NCI-H748 treated with DMSO at 0.1 percent for 48 hours (cell line): ENCODE measurements at places on chromosomes 3 and 15.

- DNase-seq: no peak
These were observed 166.9 kb downstream of the ABHD5 start for GRCh38 chr3:43857361-43858293.

DNA sequence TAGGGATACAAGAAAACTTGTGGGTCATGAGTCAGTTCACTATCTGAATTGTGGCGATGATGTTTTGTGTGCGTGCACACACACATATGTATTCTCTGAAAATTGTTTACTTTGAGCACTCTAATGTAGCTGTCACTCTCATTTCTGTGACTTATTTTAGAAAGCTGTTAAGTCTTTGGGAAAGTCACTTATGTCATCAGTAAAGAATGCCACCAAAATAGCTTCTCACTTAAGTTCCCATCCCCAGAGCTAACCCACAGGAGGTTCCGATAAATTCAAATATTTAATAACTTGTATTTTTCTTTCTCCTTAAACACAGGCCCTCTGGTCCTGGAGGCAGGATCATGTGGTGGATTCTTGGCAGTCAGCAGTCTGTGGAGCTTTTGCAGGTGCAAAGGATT is 138.3 kb downstream of the LRIG1 start:
- DNase-seq: no peak

- no peak for DNase-seq
These were observed 432.0 kb upstream of the TBL1XR1 start for GRCh38 chr3:177629276-177629675.

DNA sequence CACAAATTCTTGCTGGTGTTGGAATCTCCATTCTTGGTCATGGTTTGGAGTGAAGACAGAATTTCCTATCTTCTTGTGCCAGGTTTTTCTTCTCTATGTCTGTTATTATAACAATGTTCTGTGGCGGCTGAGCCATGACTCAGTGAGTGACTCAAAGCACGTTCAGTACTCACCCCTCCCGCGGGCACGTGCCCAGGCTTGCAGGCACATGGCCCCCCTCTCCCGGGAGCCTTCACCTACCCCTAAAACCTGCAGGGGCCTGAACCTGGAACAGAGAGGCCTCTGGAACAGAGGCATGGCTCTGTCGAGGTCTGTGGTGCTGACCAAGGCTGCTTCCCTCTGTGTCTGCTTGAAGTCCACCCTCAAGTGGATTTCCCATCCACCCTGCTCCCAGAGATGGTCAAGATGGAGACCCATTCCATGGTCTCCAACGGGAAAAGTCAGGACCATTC is 27.6 kb downstream of the PLXNB1 start:
- DNase-seq: no peak

- no peak for DNase-seq
These were observed 556.0 kb downstream of the OTOL1 start for GRCh38 chr3:162052636-162053035.

GRCh38 chr15:35673093-35673684 is 127.2 kb upstream of the DPH6 start:
- DNase-seq: no peak

DNA sequence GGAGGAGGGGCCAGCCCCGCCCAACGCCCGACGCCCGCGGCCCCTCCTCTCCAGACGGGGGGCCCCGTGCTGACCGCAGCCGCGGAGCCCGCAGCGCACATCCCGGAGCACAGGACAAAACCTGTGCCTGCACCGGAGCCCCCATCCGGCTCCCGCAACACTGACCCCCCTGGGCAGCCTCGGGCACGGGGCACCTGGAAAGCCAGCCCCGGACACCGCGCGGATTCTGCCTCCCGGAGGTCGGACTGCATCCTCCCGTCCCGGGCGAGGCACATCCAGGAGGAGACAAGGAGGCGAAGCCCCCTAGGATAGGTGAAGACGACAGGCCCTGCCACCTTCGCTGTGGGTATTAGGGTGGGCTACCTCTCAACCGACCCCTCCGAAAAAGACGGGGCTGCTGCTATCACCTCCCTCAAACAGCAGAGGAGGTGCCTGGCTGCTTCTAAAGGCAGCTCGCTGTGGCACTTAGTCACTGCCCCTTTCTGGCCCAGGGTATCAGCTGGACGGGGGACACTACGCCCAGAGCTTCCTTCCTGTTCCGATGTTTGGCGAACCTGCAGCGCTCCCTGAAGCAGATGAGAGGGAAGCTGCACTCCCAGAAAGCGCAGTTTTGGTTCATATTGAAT is 10.6 kb downstream of the XXYLT1 start:
- DNase-seq: no peak

GRCh38 chr3:22846566-22846965 is 356.6 kb upstream of the UBE2E2 start:
- DNase-seq: no peak

DNA sequence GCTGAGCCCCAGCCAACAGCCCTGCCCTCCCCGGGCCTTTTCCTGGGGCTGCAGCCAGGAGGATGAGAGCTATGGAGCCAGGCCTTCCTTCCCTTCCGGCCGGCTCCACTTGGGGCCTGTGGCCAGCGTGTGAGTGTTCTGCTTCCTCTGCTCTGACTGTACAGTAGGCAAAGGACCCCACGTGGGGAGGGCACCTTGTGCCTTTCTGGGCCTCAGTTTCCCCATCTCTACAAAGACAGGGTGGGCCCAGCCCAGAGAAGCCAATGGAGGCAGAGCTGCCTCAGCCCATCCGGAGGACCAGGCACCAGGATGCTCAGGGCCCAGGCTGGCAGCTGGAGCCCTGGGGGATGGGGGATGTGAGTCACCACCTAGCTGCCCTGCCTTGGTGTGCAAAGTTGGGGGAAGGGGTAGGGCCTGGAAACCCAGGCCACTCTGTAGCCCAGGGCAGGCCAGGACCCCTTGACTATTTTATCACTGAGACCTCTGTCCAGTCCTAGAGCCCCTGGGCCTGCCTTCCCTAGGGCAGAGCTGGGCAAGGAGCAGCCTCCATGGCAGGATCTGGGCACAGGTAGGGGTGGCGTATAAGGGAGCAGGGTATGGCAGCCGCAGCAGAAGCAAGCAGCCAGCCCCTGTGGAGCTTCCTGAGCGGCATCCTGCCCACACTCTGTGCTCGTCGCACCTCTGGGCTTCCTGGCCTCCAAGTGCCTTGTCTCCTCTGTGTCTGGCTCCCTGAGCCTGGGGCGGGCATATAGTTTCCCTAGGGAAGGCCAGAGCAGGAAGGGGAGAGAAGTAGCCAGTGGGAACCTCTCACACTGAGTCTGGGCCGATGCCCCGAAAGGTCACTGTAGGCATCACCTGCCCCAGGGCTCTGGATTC is 1.8 kb downstream of the PSTPIP1 start:
- DNase-seq: no peak

DNA sequence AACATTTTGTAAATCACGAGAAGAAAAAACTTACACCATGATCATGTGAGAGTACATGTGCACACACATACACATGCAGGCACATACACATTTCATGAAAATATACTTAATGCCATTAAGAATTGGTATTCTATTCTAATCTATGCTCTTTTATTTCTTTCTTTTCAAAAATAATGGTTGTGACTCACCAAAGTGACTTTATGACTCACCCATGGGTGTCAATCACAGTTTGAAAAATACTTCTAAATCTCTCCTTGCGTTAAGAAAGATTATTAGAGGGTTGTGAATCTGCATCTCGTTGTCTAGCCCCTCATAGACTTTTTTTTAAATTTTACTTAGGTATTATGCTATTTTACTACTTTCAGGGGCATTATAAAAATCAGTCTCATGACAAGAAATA is 254.2 kb downstream of the TUSC7 start:
- no peak for DNase-seq

DNA sequence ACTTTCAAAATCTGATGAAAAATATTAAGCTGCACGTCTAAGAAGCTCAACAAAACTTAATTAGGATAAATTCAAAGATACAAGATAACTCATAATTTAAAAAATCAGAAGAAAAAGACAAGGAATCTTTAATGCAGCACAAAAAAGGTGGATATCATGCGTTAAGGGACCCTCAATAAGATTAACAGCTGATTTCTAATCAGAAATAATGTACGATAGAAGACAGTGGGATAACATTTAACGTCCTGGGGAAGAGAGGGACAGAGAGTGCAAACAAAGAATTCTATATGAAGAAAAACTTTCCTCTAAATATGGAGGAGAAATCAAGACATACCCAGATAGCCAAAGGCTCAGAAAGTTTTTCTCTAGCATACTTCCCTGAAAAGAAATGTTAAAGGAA is 519.5 kb downstream of the PYDC2 start:
- no peak for DNase-seq

GRCh38 chr3:132245552-132246142 is 71.6 kb upstream of the ACP3 start:
- DNase-seq: no peak

- DNase-seq: no peak
These were observed 72.9 kb upstream of the MNS1 start for GRCh38 chr15:56537881-56538280.

DNA sequence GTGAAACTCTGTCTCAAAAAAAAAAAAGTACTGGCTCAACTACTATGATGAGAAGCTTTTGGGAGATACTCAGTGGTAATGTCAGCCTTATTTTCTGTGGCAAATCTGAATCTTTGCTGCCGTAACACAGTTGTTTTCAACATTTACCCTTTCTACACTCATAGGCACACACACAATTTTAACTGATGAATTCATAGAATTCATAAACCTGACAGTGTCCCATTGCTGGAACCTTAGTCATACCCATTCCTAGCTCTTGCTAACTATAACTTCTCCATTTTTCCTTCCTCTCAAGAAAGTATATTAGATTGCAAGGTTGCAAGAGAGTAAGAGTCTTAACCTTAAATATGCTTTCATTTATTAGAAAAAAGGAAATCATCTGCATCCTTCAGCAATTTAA is 496.6 kb downstream of the FHIT start:
- DNase-seq: no peak

DNA sequence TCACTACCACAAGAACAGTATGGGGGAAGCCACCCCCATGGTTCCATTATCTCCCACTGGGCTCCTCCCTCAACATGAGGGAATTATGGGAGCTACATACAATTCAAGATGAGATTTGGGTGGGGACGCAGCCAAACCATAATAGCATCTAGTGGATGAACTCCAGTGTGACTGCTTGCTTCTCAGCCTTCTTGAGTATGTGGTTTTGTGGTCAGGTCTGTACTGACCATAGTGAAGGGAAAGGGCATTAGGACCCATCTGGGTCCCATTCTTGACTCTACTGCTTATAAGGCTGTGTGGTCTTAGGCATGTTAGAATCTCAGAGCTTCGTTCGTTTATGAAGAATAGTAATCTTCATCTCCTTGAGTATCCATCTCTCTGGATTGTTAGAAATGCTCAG is 81.4 kb downstream of the CGNL1 start:
- DNase-seq: no peak

DNA sequence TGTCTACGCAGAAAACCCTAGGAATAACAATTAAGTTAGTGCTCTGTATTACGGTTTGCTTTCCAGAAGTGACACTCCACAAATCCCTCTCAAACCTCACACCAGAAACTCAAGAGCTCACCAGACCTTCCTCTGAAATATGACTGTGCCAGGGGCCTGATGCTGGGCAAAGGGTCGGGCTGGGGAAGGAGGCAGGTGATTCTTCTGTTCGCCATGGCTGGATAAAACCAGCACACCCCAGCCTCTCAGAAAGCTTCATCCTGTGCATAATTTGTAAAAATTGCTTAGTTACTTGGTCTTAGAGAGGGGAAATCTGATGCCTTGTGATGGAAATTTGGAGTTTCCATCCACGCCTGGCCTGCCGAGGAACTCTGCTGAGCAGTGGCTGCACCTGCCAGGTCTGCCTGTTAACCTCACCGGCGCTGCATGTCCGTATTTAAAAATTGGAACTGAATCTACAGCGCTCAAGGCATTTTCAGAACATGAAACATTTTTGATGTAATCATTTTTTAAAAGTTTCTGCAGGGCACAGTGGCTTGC is 22.7 kb upstream of the ATP1B3 start:
- no peak for DNase-seq

DNA sequence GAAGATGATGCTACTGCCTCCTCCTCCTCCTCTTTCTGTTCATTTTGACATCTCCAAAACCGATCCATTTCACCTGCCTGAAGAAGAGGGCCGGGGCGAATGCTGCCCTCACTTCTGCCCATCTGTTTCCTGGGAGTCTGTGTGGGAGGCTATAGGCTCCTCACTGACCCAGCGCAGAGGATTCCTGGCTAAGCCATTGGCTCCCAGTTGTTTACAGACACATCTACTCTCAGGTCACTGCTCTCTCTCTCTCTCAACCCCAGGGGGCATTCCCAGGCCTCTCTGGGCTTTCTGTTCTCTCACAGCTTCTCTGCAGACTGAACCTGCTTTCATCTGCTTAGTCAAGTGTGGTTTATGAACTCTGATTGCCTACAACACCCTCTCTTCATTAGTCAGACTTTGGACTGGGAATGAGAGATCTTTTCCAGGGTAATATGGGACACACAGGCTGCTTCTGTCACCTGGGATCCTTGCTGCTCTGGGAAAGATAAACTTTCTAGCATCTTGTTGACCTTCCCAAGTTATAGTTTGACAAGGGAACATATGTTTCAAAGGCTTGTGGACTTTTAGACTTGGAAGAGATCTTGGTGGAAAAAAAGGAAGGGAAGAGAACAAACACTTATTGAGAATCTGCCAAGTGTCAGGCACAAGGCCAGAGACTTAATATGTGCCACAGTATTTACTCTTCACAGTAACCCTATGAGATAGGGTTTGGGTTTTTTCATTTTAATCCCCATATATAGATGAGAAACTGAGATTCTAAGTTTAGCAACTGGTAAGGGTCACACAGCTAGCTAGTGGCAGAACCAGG is 30.2 kb upstream of the USP3 start:
- DNase-seq: no peak

GRCh38 chr3:2090095-2090911 is 8.4 kb upstream of the CNTN4 start:
- DNase-seq: no peak

- DNase-seq: no peak
These were observed 273.6 kb downstream of the THRB start for GRCh38 chr3:24220859-24221657.

DNA sequence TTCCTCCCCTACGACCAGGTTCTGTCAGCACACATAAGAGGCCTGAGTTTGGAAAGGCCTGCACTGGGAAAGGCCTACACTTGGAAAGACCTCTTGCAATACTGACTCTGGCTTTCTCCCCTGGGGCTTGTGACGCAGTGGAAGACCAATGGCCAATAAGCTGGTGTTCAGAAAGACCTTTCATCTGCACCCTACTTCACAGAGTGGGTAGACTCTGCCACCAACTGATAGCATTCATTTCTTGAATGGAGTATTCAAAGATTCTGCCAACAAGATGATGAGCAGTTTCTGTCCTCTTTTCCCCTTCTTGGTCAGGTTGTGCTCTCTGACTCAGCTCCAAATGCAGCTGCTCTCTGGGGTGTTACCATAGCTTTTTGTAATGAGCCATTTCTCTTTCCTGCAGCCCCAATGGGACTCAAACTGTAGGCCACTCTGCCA is 48.8 kb downstream of the TIPARP start:
- DNase-seq: no peak
